ENCODE measurements at places on chromosomes 16 and 17.

- DNase-seq: no peak
Measured at GRCh38 chr17:29102046-29102445, 59.1 kb downstream of the PIPOX start.

GRCh38 chr16:56409195-56409594 is 16.1 kb downstream of the AMFR start:
- no peak for DNase-seq

DNA sequence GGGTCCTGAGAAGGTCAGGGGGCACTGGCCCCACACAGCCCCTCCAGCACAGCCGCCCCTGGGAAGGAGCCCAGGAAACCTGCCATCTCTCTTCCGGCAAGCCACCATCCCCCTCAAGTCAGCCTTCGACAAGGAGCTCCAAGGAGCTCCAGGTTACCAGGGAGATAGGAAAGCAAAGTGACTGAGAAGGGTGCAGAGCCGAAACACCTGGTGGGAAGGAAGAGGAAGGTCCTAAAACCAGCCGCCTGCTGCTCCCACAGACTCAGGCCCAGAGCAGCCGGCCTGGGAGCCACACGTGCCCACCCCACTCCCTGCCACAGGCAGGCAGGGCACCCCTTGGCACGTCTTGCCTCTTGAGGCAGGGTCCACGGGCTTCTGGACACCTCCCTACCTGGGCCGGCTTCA is 80.7 kb downstream of the TIMM22 start:
- DNase-seq: no peak

GRCh38 chr17:10271106-10271562 is 72.7 kb upstream of the GAS7 start:
- DNase-seq: no peak

All from CD8-positive, alpha-beta memory T cell (primary cell).